ENCODE measurements at places on chromosomes 12 and 14.
A peak's percentile ranks its signal among the peaks of the same experiment; 100 is the strongest.

DNA sequence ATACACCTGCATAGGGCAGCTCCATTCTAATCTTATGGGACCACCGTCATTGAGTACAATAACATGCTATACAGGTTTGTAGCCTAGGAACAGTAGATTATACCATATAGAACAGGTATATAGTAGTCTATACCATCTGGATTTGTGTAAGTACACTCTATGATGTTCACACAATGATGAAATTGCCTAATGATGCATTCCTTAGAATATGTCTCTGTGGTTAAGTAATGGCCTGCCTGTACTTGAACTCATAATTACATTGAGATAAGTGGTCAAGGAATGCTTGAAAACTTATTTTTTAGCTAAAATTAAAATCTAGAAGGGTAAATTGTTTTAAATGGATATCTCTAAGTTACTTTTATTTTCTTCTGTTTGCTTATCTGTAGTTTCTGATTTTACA is 152.7 kb downstream of the SRGAP1 start:
- DNase-seq, result no peak

DNA sequence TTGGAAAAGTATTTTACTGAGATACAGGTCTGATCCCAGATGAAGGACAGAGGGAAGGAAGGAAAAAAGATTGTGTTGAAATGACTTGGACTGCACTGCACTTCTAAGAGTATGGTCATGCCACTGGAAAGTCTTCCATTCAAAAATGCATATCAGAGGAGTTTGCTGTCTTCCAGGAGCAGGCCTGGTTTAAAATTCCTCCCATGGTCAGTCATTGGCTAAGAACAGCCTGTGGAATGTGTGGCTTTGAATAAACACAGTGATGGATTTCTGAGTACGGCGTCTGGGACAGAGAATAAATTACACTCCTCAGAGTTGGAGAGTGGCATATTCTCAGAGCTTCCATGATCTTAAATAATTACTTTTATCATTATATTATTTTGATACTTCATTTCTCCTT is 245.8 kb upstream of the PDZRN4 start:
- DNase-seq, result no peak

DNA sequence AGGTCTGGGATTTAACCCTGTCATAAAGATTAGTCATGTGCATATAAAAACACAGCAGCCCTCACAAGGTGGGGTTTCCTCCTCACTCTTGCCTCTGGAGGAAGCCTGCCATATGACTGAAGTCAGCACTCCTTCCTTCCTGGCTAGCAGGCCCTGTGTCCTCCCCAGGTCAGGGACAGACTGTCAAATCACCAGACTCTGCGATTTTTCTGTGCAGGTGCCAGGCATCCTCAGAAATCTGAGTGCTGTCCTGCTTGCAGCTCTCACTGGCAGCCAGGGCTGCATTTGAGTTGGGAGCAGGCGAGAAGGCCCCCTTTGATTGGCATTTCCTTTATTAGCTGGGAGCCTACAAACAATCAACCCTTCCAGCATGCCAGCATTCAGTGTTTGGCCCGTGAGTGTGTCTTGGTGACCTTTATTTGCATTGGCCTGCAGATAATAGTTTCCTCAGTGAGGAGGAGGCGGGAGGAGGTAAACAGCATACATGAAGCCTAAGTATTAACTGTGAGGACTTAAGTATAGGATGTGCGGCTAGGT is 183.8 kb upstream of the ARHGAP5 start:
- no peak for DNase-seq

GRCh38 chr12:45354399-45354798 is 138.5 kb downstream of the ANO6 start:
- no peak for DNase-seq

GRCh38 chr12:89072294-89073026 is 279.8 kb downstream of the DUSP6 start:
- DNase-seq, result no peak

- no peak for DNase-seq
Observed at GRCh38 chr12:114063435-114063834, 97.3 kb upstream of the RBM19 start.

GRCh38 chr12:14613718-14614117 is 46.0 kb upstream of the PLBD1 start:
- no peak for DNase-seq

- peak; percentile 65 for DNase-seq
Observed at GRCh38 chr12:89353188-89353822, 1.0 kb upstream of the DUSP6 start.

- DNase-seq, result no peak
Observed at GRCh38 chr14:57687416-57687815, 178.5 kb downstream of the SLC35F4 start.

GRCh38 chr12:90741611-90742010 is 213.4 kb downstream of the CCER1 start:
- DNase-seq, result no peak

DNA sequence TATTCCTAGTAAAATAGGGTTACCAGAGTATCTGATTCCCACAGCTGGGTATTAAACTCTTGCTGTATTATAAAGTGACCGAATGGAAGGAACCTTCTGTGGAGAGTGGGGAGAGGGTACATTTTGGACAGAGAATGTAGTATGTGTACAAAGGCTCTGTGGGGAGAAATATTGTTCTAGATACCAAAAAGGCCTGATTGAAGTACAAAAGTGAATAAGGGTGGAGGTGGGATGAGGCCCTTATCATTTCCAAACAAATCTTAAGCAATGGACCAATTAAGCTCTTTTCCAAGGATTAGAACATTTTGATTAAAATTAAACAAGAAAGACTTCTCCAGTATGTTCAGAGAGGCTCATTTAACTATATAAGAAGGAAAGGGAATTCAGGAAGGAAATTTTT is 20.4 kb downstream of the EID3 start:
- DNase-seq, result no peak

DNA sequence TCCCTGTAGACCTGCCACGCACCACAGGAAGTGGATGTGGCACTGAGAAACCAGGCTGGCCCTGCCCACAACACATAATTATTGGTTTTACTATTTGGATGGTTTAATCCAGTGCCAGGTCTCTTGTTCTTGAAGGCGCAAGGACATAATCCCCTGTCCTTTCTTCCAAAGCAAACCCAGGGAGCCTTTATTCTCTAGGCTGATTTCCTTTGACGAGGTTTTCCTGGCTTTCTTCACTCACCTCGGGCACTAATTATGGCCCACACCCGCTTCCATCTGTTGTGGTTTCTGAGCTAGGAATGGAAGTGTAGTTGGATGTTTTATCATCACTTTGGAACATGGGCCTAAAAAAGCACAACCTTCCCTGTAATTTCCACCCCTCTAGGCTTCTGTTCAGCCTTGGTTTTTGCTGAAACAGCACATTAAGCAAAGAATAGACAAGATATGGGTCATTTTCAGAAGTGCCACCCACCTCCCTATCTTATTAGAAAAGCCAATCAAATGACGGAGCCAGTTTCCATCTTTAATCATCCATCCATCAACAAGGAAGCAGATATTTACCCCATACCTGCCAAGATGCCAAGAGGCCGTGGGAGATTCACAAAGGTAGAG is 73.9 kb downstream of the PPP1R36 start:
- no peak for DNase-seq

GRCh38 chr14:23936084-23936829 is 17.3 kb upstream of the DHRS4 start:
- DNase-seq, result no peak

GRCh38 chr12:47746073-47746472 is 12.6 kb downstream of the RAPGEF3 start:
- no peak for DNase-seq

DNA sequence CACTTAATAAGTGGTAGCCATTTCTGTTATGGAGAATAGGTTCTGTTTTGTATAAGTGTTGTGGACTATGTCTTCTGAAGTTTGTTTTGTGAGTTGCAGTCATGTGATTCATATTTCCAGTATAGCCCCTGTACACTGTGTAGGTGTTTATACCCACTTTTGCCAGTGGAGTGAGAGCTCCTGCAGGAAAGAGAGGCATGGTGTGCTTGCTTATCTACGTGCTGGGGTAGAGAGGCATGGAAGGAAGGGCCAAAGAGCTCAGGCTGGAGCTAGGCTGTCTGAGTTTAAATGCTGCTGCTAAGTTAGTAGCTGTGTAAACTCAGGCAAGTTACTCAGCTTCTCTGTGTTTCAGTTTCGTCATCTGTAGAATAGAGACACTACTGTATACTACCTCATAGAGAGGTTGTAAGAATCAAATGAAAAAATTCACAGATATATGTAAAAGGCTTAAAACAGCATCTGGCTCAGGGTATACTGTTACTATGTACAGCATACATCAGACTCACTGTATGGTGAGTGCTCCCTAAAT is 88.2 kb upstream of the SLC38A2 start:
- DNase-seq, result no peak

DNA sequence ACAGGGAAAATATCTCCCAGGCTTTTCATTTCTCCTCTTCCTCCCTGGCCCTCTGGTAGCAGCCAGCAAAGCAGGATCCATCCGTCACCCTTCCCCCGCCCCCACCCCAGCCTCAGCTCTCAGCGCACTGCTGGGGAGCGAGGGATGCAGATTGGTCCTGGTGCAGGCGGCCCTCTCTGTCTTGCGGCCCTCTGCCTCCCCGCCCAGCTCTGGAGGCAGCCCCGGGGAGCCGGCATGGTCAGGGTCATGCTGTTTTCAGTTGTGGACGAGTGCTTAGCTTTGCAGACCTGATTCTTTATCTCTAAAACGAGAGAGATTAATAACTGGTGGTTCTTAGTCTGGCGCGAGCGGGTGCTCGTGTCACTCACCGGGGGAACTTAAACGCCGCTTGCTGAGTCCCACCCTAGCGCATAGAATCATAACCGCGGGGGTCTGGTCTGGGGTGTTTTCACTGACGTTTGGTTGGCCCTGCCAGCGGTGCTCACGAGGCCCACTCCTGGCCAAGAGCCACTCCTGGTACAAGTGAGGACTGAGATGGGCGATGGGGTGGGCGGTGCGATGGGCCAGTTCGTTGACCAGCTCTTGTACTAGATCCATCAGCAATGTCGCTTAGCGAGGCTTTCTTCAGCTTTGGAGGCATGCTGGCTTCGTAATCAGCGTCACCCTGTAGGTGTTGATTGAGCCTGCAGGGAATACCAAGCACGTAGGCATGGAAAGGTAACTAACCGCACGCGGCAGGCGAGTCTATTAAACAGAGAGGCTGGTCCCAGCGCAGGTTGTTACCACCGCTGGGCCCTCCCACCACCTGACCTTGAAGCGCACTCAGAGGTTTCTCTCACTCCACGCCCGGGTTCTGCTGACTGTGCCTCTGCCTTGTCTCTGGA is 95.2 kb downstream of the TSPAN9 start:
- peak; percentile 71 for DNase-seq

- DNase-seq, result no peak
Observed at GRCh38 chr14:100553471-100553870, 33.7 kb downstream of the BEGAIN start.

GRCh38 chr12:41344776-41345470 is 156.8 kb downstream of the PDZRN4 start:
- no peak for DNase-seq

DNA sequence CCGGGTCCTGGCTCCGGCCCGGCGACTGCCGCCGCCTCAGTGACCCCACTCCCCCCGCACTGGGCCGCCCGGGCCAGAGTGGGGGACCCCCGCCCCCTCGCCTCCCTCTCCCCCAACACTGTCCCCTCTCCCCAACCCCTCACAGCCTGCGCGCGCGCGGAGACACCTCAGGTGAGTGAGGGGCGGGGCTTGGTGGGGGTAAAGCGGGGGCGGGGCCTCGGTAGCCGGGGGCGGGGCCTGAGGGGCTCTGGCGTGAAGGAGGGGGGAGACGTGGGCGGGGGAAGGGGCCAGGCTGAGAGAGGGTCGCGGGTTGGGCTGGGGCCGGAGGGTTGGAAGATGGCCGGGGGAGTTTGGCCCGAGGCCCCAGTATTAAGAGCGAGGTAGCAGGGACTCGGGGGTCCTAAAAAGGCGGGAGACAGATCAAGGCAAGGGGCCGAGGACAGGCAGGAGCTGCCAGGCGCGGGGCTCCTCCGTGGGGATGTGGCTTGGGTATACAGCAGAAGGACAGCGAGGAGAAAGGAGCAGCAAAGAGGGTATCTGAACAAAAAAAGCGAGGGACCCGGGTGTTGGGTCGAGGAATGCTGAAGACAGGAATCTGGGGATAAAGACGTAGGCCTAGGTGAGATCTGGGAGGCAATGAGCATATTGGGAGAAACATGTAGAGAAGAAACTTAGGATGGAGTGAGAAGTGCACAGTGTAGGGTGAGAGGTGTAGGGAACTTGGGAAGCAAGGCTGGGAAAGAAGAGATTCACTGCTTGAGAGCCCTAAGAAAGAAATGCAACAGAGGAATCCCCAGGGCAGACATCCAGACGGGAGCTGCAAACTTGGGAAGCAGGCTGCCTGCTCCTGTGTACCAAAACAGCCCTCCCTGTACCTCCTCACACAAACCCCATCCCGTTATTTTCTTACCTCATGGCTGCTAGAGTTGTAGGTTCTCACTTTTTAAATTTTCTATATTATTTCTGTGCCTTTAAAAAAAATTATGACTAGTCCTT is 10.8 kb downstream of the SUOX start:
- DNase-seq, result peak; percentile 72

- DNase-seq, result no peak
Observed at GRCh38 chr14:101007004-101007614, 103.6 kb upstream of the RTL1 start.

- DNase-seq, result no peak
Observed at GRCh38 chr12:93808169-93808899, 131.2 kb downstream of the CRADD start.

DNA sequence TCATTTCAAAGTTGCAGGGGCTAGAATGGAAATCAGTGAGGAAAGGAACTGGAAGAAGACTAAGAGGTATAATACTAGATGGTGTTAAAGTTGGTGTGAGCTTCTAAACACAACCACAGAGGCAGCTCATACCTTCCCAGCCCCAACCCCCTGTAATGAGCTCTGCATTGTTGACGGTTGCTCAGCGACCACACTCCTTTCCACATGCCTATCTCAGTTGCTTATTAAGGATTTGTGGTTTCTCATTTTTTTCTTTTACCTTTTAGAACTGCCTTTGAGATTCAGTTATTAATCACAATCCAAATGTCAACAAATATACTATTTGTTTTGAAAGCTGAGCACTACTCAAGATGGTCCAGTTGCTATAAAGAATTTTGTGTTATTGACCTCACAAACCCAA is 62.1 kb upstream of the KIF21A start:
- DNase-seq, result no peak

DNA sequence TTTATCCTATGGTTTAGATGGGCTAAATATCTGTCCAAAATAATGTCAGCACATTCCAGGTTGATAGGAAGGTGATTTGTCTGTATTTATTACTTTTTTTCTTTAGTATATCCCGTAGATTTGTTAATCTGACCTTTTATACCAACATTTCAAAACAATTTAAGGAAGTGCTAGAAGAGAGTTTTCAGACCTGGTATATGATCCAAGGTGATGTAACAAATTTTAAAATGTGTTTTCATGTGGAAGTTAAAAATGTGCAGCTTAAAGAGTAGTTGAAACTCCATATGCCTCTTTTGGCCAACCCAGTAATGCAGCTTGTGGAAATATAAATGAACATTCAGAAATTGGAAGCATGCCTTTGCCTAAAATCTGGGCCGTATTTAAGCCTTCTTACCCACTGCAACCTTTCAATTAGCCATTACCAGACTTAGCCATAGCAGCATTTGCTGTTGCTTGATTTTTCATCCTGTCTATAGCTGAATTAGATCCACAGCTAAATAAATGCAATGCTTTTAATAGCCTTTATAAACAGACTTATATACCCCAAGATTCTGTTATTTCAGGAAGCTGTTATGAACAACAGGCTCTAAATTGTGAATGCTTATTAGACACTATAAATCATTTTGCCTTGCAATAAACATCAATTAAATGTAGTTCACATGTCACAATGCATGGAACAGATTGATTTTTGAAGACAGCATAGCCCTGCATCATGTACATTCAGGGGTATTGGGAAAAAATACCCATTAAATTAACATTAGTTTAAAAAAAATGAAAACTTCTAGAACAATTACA is 271.2 kb downstream of the PDZRN4 start:
- no peak for DNase-seq

GRCh38 chr12:123868791-123869190 is 103.8 kb downstream of the CCDC92 start:
- DNase-seq, result no peak
